ENCODE measurements at places on chromosomes 4 and X.

- no peak for DNase-seq
These were observed 459.0 kb upstream of the NR3C2 start for GRCh38 chr4:148901075-148901705.

GRCh38 chr4:11475871-11476270 lies 47.2 kb upstream of the HS3ST1 start:
- no peak for DNase-seq

DNA sequence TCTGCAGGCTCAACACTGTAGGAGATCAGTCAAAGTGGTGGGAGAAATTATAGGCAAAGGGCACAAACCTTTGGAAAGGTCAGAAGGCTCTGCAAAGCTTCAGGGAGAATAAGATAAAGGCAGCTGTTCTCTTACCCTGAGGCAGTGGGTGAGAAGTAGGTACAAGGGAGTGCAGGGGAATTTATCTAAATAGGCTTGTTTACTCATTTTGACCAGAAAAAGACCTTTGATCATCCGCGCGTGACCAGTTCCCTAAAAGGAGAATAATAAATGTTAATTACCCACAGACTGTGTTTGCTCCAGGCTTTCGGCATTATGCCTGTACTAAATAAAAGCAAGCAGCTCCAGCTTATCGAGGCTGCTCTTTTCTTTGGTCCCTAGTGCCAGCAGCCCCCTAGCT lies 9.3 kb downstream of the FGFBP2 start:
- DNase-seq = no peak

- DNase-seq = no peak
These were observed 66.3 kb upstream of the TRIM2 start for GRCh38 chr4:153137677-153138630.

DNA sequence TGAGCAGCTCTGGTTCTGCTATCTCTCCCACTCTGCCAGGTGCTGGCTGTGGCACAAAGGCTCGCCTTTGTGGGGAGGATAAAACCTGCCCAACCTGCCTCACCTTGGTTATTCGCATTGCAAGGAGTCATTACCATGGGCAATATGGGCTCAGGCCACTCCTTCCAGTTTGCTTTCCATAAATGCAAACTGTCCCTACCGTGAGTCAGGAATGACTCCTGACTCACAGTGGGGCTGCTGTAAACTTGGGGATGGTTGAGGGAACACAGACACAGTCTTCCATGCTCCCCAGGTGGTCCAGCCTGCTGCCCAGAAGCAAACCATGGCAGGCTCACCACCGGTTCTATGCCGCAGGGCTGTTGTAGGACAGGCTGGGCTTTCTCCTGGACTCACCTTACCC lies 36.1 kb downstream of the COQ2 start:
- peak; percentile 58 for DNase-seq

GRCh38 chrX:70553516-70553915 lies 108.9 kb downstream of the DLG3 start:
- DNase-seq = no peak

DNA sequence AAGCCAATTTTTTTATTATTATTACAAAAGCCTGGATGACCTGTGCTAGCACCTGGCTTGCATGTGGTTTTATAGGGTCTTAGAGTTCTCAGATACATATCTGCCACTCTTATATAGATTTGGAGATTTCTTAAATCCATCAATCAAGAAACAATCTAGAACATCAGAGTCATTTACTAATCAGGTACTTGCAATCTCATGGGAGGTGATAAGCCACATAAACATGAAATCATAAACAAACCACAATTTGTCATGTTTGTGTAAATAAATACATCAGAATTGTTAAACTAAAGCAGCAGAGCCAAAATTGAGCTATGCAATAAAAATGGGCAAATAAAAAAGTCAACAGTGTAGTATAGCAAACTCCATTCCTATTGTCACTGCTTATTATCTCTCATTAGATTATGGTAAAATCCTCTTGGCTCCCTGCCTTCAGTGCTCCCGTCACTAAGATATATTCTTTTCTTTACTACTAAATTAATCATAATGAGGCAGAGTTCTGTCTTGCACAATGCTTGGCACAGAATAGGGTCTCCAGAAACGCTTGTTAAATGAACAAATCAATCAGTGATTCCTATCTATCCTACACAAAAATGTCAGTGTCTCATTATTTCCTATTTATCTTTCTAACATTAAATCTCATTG lies 108.7 kb upstream of the TTC29 start:
- DNase-seq = no peak

DNA sequence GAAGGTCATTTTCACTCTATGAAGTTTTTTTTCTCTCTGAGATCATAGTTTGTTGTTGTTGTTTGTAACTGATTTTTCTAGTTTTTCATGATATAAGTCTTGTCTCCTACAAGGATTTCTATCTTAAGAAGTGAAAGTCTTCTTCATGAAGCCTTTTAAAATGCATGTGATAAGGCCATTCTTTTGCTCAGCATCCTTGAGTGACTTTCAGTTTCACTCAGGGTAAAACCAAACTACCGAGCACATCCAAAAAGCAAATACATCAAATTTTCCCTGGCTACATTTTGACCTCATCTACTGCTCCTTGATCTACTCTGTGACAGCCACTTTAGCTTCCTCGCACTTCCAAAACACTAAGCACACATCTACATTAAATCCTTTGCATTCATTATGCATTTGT lies 580.7 kb downstream of the KCTD8 start:
- no peak for DNase-seq

GRCh38 chrX:17987783-17988182 lies 126.7 kb upstream of the RAI2 start:
- no peak for DNase-seq

GRCh38 chrX:148310426-148311165 lies 189.8 kb upstream of the AFF2 start:
- no peak for DNase-seq

DNA sequence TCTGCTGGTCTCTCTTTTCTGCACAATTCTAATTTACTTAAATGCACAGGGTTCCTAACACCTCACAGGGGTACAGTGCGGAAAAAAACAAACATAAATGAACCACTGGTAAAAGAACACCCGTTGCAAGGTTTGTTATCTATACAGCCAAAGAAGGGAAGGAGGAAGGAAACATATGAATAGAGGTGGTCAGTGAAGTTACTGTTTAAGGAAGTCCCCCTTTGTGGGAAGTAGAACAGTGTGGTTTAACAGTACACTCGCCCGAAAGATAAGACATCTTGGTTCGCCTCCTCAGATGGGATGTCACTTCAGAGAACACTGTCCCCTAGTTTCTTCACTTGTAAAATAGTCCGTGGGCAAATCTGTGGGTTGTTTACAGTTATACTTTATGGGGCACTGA lies 57.5 kb downstream of the TEC start:
- DNase-seq = no peak

DNA sequence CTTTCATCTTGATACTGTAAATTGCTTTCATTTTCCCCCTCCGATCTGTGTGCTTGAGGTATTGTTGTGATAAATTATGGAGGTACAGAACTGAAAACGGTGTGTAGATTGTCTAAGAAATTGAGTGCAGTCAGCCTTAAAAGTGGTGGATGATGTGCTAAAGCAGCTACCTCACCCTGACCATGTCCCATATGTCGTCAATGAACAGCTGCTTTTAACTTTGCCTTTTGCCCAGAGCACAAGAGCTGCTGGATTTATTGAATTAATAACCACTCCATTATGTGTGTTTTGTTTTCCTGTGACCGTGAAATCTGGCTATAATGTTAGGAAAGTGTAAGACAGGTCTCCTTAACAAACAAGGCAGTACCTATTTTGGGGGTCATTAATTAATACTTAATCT lies 581.9 kb upstream of the PITX2 start:
- no peak for DNase-seq

DNA sequence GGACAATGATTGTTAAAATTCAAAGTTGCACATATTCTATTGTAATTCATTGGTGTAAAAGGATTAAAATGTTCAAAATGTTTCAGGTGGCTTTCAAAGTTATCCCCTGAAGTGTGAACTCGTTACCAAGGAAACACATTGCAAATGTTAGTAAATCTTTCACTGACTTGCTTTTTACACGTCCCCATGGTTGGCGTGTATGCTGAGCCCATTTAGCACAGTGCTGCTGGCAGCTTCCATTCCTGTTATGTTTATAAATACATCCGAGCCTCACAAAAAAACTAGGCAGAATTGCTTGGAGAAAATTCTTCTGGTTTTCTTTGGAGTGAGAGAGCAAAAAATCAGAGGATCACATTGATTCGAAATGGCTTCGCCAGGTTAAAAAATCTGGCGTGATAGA lies 105.9 kb upstream of the HPGD start:
- no peak for DNase-seq

DNA sequence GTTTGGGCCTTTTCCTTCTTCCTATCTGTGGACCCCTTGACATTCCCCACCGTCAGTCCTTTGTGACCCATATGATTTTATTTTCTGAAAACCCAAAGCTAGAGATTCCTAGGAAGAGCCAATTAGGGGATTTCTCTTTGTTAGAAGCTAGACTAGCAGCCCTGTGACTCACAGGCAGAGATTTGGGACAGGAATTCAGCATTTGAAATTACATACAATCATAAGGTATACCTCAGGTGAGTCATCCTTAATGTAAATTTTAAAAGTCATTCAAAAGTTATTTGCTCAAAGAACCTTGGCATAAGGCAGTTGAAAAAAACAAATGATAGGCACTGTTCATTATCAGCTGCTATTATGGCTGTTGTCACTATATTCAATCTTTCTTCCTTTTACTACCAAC lies 40.6 kb downstream of the USP26 start:
- DNase-seq = no peak

DNA sequence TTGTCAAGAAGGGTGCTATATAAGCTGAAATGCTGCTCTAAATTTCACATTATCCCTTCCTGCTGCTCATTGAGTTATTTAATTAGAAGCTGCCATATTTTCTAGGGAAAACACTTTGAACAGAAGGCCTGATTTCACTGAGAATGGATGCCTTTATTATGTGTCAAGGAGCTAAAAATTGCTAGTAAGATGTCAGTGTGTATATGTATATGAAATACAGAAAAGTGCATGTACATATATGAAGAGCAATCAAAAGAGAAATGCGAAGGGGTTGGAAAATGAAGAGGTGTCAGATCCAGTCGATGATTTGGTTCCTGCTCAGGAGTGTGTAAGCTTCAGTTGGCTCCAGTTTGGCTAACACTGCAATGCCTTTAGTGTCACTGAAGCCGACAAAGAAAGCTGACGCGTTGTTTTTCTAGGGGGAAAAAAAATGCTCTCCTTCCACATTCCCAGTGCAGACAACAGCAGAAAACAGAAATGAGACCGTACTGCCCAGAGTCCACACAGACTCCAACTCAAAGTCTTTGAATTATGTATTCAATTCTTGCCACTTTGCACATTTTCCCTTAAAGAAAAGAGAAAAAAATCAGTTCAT lies 154.2 kb downstream of the NHS start:
- DNase-seq = no peak

- no peak for DNase-seq
These were observed 166.7 kb downstream of the FHIP1A start for GRCh38 chr4:151575646-151576045.

- DNase-seq = peak; percentile 36
These were observed 46.9 kb upstream of the TAB3 start for GRCh38 chrX:30935985-30936384.

DNA sequence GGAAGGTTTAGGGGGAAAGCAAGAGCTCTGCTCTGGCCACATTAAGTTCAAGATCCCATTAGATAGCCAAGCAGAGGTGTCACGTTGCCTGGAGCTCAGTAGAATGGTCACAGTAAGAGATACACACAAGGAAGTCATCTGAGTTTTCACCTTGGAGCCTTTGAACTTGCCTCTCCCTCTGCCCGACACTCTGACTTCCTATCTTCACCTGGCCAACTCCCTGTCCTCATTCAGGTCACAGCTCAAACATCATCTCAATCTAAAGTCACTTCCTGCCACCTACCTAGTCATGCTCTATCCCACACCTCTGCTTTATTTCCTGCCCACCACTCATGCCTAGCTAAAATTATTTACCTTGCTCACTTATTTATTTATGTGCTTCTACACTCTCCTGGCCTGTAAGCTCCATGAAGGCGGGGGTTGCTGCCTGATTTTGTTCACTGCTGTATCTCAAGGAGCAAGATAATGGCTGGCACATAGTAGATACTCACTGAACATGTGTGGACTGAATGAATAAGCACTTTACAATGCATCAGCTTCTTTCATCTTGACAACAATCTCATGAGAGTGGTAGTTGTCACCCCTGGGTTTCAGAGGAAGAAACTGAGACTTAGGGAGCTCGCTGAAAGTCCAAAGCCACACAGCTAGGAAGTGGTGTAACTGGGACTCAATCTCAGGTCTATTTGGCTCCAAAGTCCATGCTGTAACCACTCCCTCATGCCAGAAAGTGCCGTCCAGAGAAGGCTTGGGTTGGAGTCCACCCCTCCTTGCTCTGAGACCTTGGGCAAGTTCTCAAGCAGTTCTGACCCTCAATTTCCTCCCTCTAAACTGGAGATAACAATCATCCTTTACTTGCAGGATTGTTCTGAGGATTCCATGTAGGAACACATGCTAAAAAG lies 40.3 kb downstream of the EFNB1 start:
- no peak for DNase-seq

DNA sequence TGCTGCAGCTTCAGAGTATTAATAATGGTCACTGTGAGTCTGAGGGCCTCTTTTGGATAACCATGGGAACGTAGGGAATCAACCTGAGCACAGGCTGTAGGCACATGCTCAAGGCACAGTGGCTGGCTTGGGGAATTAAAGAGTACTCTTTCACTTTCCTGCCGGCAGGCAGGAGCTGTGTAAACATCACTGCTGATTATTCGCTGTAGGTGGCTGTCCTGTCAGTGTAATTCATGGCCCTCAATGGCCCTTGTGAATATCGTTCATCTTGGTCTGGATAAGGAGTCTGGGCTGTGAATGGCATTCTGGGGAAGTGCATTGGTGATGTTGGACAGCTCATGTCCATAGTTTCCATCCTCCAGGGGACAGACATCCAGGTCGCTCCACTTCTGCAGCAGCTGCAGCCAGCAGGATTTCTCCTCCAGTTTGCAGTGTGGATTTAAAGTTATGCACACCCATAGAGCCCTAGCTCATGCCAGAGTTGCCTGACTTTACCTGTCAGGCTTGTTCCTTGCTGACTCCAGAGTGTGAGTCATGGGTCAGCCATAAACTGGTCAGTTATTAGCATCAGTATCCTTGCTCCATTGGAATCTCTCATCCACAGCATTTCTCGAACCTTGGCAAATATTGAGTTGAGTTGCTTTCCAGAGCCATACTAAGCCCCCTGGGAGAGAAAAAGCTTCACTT lies 43.0 kb downstream of the C4orf33 start:
- peak; percentile 4 for DNase-seq
